ENCODE measurements at places on chromosomes 2 and 18.
A peak's percentile ranks its signal among the peaks of the same experiment; 100 is the strongest.

DNA sequence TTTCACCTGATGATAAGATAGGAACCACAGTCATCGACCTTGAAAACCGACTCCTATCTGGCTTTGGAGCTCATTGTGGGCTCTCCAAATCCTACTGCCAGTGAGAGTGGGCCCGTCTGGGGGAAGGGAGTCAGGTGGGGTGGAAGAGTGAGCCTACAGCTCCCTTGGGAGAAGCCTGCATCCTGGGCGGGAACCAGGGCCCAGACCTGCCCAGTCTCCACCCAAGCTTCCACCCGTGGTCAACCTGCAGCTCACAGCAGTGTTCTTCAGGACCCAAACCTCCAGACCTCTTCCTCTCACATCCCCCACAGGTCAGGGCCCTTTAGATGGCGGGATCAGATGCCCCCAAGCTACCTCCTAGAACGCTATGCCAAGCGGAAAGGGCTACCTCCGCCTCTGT is 40.2 kb downstream of the LMAN2L start:
- no peak for DNase-seq

GRCh38 chr2:151766437-151767153 is 32.3 kb upstream of the NEB start:
- DNase-seq = peak; percentile 10

GRCh38 chr2:224734949-224735348 is 18.8 kb upstream of the CCDC195 start:
- no peak for DNase-seq

- no peak for DNase-seq
Measured at GRCh38 chr18:48551100-48551499, 12.3 kb downstream of the CTIF start.

DNA sequence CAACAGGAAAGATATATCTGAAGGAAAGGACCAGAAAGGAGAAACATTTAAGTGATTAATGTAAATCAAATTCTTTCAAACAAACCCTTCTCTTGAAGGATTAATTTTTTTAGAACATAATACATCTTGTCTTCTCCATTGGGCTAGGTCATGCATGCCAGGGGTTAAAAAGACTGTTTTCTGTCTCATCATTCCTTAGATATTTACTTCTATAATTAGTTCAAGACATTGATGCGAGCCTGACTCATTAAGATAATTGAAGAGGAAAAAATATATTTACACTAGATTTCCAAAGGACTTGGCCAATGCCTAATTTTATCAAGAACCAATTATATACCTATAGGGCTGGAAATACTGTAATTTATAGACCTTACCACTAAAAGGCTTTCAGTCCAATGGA is 166.6 kb upstream of the SETBP1 start:
- peak; percentile 49 for DNase-seq

GRCh38 chr18:47490882-47491281 is 239.4 kb upstream of the SKOR2 start:
- DNase-seq = peak; percentile 16

DNA sequence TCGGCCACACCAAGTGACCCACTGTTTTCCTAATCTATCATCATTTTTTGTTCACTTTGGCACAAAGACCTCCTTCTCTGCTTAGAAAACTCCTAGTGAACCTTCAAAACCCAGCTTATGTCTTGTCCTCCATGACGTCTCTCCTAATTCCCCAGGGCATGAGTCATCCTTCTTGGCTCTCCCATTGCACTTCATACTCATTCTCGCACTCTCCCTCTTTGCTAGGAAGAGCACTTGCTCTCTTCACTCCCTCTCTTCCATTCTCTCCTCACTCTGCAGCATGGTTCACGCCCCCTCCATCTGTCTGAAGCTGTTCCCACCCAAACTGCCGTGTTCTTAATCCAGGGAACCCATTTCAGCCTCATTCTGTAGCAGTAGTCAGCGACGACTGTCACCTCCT is 103.9 kb downstream of the MRO start:
- DNase-seq = no peak

- DNase-seq = peak; percentile 29
Measured at GRCh38 chr2:23697256-23698075, 229.5 kb downstream of the ATAD2B start.

GRCh38 chr2:81835321-81836000 is 1530.9 kb upstream of the LRRTM1 start:
- DNase-seq = peak; percentile 76

GRCh38 chr2:231935207-231935524 is 9.0 kb upstream of the NPPC start:
- no peak for DNase-seq

DNA sequence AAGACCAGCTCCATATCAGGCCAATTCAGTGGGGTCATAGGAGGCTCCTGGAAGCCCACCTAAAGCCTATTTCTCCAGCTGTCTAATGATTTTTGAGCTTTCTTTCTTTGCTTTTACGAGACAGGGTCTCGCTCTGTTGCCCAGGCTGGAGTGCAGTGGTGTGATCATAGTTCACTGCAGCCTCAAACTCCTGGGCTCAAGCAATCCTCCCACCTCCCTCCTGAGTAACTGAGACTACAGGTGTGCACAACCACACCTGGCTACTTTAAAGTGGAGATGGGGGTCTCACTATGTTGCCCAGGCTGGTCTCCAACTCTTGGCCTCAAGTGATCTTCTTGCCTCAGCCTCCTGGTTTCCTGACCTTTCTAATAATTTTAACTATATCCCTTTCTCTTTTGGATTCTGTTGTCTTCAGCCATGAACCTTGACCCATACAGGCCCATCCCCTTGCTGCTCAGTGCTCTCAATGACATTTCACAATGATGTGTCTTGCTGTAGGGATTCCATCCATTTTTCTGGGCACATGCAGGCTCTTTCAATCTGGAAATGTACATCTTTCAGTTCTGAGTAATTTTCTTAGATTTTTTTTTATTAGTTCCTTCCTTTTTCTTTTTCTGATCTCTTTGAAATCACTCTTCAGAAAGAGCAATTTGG is 29.7 kb downstream of the GNLY start:
- no peak for DNase-seq

DNA sequence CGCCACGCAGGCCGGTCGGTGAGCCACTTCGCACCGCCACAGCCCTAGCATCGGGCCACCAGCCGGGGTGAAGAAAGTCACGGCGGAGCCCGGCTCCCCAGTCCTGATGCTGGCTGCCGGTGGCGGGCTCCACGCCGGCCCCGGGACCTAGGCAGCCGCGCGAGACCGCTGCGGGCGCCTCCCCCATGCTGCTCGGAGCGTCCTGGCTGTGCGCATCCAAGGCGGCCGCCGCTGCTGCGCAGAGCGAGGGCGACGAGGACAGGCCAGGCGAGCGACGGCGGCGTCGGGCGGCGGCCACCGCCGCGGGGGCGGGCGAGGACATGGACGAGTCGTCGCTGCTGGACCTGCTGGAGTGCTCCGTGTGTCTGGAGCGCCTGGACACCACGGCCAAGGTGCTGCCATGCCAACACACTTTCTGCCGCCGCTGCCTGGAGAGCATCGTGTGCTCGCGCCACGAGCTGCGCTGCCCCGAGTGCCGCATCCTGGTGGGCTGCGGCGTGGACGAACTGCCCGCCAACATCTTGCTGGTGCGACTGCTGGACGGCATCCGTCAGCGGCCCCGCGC is 433 bp downstream of the SH3RF3 start:
- no peak for DNase-seq

DNA sequence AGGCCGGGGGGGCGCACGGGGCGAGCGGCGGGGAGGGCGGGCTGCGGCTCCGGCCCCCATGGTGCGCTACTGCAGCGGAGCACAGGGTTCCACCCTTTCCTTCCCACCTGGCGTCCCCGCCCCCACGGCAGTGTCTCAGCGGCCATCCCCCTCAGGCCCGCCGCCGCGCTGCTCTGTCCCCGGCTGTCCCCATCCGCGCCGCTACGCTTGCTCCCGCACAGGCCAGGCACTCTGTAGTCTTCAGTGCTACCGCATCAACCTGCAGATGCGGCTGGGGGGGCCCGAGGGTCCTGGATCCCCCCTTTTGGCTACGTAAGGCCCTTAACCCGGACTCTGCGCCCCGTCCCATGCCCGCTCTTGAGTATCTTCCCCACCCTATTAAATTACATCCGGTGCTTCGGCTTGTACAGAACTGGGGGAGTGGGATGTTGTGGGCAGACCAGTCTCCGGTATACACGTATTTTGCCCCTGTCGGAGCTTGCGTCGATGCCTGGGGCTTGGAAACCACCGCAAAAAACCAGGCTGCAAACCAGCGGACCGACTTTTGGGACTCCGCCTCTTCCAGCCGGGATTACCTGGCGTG is 598 bp upstream of the WBP1 start:
- DNase-seq = no peak

GRCh38 chr2:235757212-235757611 is 263.4 kb downstream of the AGAP1 start:
- DNase-seq = no peak

DNA sequence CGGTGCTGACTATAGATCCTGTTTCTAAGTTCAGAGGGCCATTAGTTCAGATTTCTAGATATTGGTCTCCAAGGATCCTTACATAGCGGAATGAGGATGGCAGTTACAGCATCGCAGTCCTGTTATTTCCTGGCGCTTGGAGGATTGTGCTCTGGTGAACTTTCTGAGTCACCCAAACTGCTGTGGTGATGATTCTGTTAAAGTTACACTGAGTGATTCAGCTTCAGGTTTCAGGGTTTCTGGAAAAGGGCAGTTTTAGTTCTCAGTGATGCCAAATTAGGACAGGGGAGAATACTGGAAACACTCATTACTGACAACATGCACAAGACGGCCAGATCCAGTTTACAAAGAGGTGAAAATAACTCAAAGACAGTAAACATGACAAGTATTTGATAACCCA is 52.1 kb upstream of the ANKRD62 start:
- DNase-seq = peak; percentile 93

DNA sequence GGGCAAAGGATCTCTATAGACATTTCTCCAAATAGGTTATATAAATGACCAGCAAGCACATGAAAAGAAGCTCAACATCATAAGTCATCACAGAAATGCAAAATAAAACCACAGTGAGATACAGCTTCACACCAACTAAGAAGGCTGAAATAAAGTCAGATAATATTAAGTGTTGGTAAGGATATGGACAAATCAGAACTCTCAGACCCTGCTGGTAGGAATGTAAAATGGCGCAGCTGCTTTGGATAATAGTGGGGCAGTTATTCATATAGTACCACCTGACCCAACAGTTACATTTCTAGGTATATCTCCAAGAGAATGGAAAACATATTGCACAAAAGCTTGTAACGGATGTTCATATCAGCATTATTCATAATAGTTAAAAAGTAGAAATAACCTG is 14.0 kb downstream of the EPB41L5 start:
- no peak for DNase-seq
